ENCODE measurements at places on chromosomes 11 and 22.

GRCh38 chr11:121152764-121153163, 51.7 kb downstream of the TECTA start:
- no peak for DNase-seq
- H3K4me3 ChIP-seq: no peak overlapping the region
- no peak overlapping the region for H3K27ac ChIP-seq
- no peaks in the 10 kb centered on the region for H3K4me1 ChIP-seq
- peaks cover 3% of the 10 kb centered on the region for H3K36me3 ChIP-seq

- H3K27me3 ChIP-seq: peaks cover 18% of the 10 kb centered on the region
- no peaks in the 10 kb centered on the region for H3K36me3 ChIP-seq
- H3K4me1 ChIP-seq: peaks cover 22% of the 10 kb centered on the region
- DNase-seq: no peak
- peak overlapping the region; percentile 58 for H3K4me3 ChIP-seq
Measured at GRCh38 chr22:49849161-49850020, 4.3 kb upstream of the ZBED4 start.

- no peak overlapping the region for H3K4me3 ChIP-seq
- H3K27ac ChIP-seq: no peak overlapping the region
- no peak for DNase-seq
- H3K4me1 ChIP-seq: no peaks in the 10 kb centered on the region
Measured at GRCh38 chr22:18060646-18061620, 16.9 kb upstream of the PEX26 start.

- no peak for DNase-seq
- H3K36me3 ChIP-seq: peaks cover 3% of the 10 kb centered on the region
- peaks cover 15% of the 10 kb centered on the region for H3K4me1 ChIP-seq
- peak overlapping the region; percentile 75 for H3K4me3 ChIP-seq
- peak overlapping the region; percentile 88 for H3K27ac ChIP-seq
Measured at GRCh38 chr11:614021-614622, 1.6 kb downstream of the IRF7 start.

DNA sequence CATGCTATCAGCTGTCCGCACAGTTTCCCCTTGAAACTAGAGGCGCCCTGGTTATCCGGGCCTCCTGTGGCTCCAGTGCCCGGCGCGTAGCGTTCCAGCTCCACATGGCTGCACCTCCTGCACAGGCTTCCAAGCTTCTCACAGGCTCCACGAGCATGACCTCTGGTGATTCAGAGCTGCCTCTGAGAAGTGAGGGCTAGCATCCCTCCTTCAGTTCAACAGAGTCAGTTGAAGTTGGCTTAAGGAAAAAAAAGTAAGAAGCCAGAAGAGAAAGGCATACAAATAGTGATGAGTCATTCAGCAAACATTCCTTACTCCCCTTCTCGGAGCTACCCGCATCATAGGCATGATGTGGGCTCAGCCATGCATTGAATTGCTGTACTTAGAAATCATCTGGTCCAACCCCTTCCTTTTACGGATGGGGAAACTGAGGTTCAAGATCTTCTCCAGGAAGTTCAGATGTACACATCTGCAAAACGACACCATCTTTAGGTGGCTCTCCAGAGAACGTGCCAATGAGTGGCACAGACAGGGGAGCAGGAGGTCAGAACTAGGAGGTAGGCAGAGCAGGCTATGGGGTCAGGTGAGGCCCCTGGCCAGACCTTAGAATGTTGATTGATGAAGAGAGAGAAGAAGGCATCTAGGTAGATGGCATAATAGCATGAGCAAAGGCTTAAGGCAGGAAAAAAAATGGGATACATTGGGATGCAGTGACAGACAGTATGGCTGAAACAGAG, 216.3 kb upstream of the TBCEL start:
- peak overlapping the region; percentile 93 for H3K27ac ChIP-seq
- H3K4me1 ChIP-seq: peaks cover 87% of the 10 kb centered on the region
- peak overlapping the region; percentile 72 for H3K4me3 ChIP-seq
- no peaks in the 10 kb centered on the region for H3K36me3 ChIP-seq

DNA sequence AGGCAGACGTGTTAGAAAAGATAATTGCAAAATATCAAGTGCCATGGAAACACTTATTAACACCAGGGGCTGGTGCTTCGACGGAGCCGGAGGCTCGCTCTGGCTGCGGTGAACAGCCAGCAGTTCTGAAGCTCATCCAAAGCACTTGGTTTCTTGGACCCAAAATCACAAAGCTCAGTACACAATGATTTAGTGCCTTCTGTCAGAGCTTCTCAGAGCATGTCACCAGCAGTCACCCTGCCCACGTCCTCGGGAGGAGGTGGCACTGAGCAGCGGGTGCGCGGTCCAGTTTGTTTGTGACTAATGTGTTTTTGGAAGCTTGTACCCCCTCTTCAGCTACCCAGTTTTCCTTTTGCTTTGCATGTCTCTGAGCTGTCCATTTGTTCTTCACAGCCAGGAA, 58.7 kb upstream of the KIRREL3 start:
- no peaks in the 10 kb centered on the region for H3K36me3 ChIP-seq
- H3K27ac ChIP-seq: no peak overlapping the region
- peaks cover 3% of the 10 kb centered on the region for H3K27me3 ChIP-seq
- H3K4me3 ChIP-seq: no peak overlapping the region
- H3K4me1 ChIP-seq: no peaks in the 10 kb centered on the region

GRCh38 chr22:42800451-42801251, 56.4 kb downstream of the ARFGAP3 start:
- peak overlapping the region; percentile 69 for H3K4me3 ChIP-seq
- peak overlapping the region; percentile 95 for H3K27ac ChIP-seq
- peaks cover 5% of the 10 kb centered on the region for H3K27me3 ChIP-seq
- H3K4me1 ChIP-seq: peaks cover 40% of the 10 kb centered on the region
- peaks cover 14% of the 10 kb centered on the region for H3K36me3 ChIP-seq

GRCh38 chr11:81658722-81659121, 1074.9 kb downstream of the FAM181B start:
- no peaks in the 10 kb centered on the region for H3K4me1 ChIP-seq
- no peak overlapping the region for H3K27ac ChIP-seq
- peaks cover 2% of the 10 kb centered on the region for H3K27me3 ChIP-seq
- no peak for DNase-seq

- no peak overlapping the region for H3K27ac ChIP-seq
- peaks cover 2% of the 10 kb centered on the region for H3K4me1 ChIP-seq
- H3K4me3 ChIP-seq: no peak overlapping the region
- no peak for DNase-seq
- H3K27me3 ChIP-seq: peaks cover 14% of the 10 kb centered on the region
Measured at GRCh38 chr11:120025606-120026335, 112.1 kb downstream of the TRIM29 start.

DNA sequence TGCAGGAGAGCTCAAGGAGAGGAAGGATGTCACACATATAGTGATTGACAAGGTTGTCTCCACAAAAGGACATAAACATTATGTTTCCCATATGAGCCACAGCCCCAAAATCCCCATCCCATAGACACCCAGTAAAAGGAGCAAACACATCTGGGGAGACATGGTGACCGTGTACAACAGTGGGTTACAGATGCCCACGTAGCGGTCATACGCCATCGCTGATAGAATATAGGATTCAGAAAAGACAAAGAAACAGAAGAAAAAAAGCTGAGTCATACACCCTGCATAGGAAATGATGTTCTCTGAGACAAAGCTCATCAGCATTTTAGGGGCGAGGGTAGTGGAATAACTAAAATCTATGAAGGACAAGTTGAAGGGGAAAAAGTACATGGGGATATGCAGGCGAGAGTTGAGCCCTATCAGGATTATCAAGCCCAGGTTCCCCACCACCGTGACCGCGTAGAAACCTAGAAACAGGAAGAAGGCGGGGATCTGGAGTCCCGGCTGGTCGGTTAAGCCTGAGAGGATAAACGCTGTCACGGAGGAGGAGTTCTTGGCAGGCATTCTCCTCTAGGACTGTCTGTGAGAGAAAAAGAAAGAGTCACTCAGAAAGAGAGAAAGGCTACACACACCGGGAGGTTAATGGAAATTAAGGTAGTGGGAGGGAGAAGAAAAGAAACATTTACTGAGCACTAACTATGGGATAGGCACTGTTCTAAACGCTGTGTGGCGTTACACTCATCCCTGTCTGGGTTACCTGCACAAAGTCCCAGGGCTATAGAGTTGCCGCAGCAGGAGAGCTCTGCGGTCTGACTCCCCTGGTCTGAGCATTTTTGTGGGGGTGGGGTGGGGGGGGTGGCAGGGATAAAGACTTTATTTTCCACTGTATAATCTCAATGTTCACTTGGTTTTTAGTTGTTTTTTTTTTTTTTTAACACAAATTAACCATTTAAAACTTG, 36.1 kb upstream of the OR8B8 start:
- no peaks in the 10 kb centered on the region for H3K36me3 ChIP-seq
- DNase-seq: no peak
- H3K27ac ChIP-seq: no peak overlapping the region
- H3K27me3 ChIP-seq: peaks cover 18% of the 10 kb centered on the region
- H3K4me1 ChIP-seq: peaks cover 12% of the 10 kb centered on the region

DNA sequence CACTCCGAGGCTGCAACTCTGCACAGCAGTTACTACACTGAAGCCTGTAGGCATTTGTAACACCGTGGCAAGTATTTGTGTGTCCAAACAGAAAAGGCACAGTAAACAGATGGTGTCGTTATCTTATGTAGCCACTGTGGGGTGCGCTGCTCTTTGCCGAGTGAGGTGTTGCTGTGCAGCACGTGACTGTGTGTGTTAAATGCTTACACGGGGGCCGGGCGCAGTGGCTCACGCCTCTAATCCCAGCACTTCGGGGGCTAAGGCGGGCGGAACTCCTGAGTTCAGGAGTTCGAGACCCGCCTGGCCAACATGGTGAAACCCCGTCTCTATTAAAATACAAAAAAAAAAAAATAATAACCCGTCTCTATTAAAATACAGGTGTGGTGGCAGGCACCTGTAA, 11.5 kb downstream of the ZBED4 start:
- no peak overlapping the region for H3K4me3 ChIP-seq
- peaks cover 59% of the 10 kb centered on the region for H3K4me1 ChIP-seq
- H3K27ac ChIP-seq: no peak overlapping the region
- no peak for DNase-seq
- H3K36me3 ChIP-seq: peaks cover 21% of the 10 kb centered on the region

DNA sequence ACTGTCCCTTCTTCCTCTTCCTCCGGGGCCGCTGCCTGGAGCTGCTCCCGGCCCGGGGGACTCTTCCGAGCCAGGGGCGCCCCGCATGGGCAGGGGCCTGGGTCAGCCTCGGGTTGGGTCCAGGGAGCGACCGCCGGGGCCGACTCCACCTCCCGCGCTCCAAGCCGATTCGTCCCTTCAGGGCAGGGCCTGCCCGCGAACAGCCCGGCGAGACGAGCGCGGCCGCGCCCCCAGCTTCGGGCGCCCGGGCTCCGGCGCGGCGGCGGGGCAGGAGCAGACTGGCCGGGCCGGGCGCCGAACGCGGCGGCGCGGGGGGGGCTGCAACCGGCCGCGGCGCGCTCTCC, at the start of gene LARGE1:
LARGE1 (minus strand) TSS at position 280 of the 344 bp plus-strand sequence.
- peaks cover 38% of the 10 kb centered on the region for H3K4me1 ChIP-seq
- no peak for DNase-seq
- H3K36me3 ChIP-seq: no peaks in the 10 kb centered on the region
- peaks cover 38% of the 10 kb centered on the region for H3K27me3 ChIP-seq
- H3K4me3 ChIP-seq: peak within 1 kb of the TSS; percentile 90

DNA sequence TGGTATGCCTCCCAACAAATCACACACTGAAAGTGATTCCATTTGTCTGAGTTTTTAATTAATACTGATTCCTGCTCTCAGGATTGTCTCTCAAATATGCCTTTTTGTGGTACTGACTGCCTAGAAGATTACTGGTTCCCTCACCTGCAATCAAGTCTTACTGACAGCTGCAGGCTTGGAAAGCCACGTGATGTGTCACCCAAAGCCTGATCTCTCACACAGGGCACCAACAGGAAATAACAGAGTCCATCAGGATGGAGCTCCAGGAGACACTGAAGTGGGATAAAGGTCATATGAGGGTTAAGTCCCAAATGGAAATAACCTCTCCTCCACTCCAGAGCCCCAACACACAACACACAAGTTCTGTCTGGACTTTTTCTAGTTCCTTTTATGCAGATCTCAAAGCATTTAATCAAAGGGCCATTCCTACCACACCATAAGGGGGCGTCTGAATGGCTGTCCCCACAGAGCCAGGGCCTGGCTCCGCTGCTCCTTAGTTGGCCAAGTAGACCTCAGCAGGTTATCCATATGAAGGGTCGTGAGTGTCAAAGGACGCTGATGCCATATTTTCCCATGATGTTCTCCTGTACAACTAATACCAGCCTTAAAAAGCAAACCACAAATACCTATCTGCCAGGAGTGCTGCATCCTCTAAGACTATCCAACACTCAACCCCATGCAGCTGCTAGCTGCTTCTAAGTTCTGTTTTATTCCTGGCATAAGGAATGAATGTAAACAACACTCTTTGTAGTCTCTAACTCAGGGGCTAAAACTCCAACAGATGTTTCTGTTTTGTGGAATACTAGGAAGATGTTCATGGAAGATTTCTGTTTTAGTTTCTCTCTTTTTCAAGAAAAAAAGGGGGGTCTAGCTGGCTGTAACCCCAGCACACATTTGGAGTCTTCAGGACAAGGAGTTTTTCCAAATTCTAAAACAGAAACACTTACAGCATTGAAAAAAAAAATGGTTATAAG, 13.0 kb downstream of the SCUBE2 start:
- no peak for DNase-seq
- no peaks in the 10 kb centered on the region for H3K4me1 ChIP-seq
- no peak overlapping the region for H3K4me3 ChIP-seq
- H3K27ac ChIP-seq: no peak overlapping the region
- peaks cover 13% of the 10 kb centered on the region for H3K27me3 ChIP-seq

DNA sequence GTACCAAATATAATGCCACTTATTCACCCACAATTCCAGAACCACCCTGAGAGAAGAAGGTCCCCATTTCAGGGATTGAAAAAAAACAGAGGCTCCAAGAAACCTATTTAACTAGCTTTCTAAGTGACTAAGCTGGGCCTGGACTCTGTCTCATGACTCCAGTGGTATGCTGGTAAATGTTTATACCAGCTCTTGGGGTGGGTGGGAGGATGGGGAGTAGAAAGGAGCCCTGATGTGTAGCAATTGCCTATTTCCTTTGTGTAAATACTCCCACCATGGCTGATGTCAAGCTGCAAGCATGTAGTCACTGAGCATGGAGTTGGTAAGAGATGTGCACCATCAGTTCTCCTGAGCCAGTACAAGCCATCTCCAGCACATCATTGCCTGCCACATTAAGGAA, 2.8 kb downstream of the PRG3 start:
- no peak overlapping the region for H3K4me3 ChIP-seq
- DNase-seq: no peak
- no peaks in the 10 kb centered on the region for H3K36me3 ChIP-seq
- no peaks in the 10 kb centered on the region for H3K4me1 ChIP-seq

DNA sequence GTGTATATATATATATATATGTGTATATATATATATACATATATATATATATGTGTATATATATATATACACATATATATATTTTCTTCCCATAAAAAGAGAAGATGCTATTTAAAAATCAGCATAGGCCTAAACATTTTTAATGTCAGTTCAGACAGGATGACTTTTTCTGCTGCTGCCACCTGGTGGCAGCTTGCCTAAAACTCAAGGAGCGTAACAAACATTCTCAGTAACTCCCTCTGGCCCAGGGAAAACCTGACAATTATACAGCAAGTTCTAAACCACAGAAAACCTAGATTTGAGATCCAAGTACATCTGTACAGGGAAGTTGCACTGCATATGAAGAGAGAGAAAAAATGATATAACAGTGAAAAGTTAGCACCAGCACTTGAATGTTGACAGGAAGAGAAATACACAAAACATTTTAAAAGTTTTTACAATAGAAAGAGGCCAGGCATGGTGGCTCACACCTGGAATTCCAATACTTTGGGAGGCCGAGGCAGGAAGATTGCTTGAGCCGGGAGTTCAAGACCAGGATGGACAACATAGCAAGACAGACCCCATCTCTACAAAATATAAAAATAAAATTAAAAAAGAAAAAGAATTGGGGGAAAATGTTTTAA, 16.6 kb downstream of the OR8A1 start:
- H3K36me3 ChIP-seq: no peaks in the 10 kb centered on the region
- H3K4me1 ChIP-seq: no peaks in the 10 kb centered on the region
- no peak overlapping the region for H3K4me3 ChIP-seq
- H3K27ac ChIP-seq: no peak overlapping the region
- peaks cover 5% of the 10 kb centered on the region for H3K27me3 ChIP-seq

Data from immature natural killer cell (primary cell).